Activated CD8-positive, alpha-beta T cell treated with anti-CD3 and anti-CD28 coated beads for 36 hours (primary cell): ENCODE measurements at places on chromosomes 2 and 18. TPM values are rescaled to one million over a fixed set of nuclear protein-coding genes. Genes with fewer than 3 reads are reported as not detected.

OTOF gene
- 0.81 TPM for total RNA-seq

STAT4 gene
- 70.8 TPM for total RNA-seq

CPO gene
- not detected for total RNA-seq

CLEC4F gene
- total RNA-seq: not detected

GRCh38 chr18:48801728-48802542, 148.8 kb downstream of the SMAD7 start:
- peak overlapping the region; percentile 34 for H3K4me3 ChIP-seq
- H3K27ac ChIP-seq: peak overlapping the region; percentile 87
- H3K4me1 ChIP-seq: peaks cover 79% of the 10 kb centered on the region
- H3K36me3 ChIP-seq: no peaks in the 10 kb centered on the region
- no peaks in the 10 kb centered on the region for H3K27me3 ChIP-seq

GRCh38 chr18:62812242-62812641, 96.9 kb downstream of the PHLPP1 start:
- no peak overlapping the region for H3K27ac ChIP-seq
- no peaks in the 10 kb centered on the region for H3K27me3 ChIP-seq
- no peak overlapping the region for H3K4me3 ChIP-seq
- peaks cover 6% of the 10 kb centered on the region for H3K4me1 ChIP-seq

DNA sequence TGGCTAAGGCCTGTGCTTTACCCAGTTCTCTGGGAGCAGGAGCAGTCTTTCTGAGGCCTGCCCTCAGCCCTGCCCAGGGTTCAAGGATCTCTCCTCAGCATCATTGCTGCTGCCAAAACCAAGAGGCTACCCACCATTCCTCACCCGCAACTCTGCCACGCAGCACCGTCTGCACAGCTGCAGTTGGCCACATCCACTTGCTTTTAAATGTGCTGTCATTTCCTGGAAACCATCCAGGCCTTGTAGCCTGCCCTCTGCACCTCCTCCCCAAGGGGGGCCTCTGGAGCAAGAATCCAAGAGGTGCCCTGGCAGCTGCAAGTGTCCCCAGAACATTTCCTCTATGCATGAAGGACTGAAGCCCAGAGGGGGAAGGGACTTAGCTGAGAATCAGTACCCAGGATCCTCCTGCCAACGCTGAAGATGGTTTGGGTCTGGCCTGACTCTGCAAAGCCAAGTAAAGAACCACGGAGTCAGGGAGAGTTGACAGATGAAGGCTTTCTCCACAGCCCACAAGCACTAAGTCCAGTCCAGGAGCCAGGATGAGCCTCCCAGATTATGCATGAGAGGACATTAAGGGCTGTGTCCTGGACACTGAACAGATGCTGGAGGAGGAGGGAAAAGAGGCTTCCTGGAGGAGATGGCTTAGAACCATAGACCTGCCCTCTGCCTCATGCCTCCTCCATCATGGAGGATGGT, 14.9 kb downstream of the EMX1 start:
- H3K27me3 ChIP-seq: peaks cover 5% of the 10 kb centered on the region
- DNase-seq: peak; percentile 34
- H3K4me1 ChIP-seq: no peaks in the 10 kb centered on the region
- H3K27ac ChIP-seq: no peak overlapping the region
- no peaks in the 10 kb centered on the region for H3K36me3 ChIP-seq
- H3K4me3 ChIP-seq: no peak overlapping the region

GRCh38 chr2:157726946-157727345, 98.3 kb upstream of the ACVR1C start:
- H3K36me3 ChIP-seq: peaks cover 54% of the 10 kb centered on the region
- no peaks in the 10 kb centered on the region for H3K4me1 ChIP-seq
- no peak for DNase-seq
- no peaks in the 10 kb centered on the region for H3K27me3 ChIP-seq
- H3K4me3 ChIP-seq: no peak overlapping the region

DNA sequence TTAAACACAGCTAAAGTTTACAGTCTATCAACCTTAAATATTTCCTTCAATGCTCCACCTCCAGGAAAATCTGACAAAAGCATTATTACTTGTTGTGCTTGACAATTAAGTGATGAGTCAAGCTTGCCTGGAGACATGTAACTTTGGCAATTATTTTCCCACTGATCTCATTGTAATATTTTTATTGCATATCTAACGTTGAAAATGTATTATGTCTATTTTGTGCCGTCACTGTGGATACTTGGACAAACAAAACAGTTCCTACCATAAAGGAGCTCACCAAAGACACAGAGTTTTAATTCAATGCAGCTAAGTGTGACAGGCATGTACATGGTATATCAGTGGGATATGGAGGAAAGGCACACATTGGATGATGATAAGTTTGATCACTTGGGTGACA, 24.7 kb downstream of the RNF103 start:
- H3K27me3 ChIP-seq: no peaks in the 10 kb centered on the region
- no peak overlapping the region for H3K4me3 ChIP-seq
- H3K4me1 ChIP-seq: peaks cover 2% of the 10 kb centered on the region
- no peak for DNase-seq
- peaks cover 10% of the 10 kb centered on the region for H3K36me3 ChIP-seq

GRCh38 chr2:82539280-82539621, 1919.8 kb downstream of the SUCLG1 start:
- H3K4me3 ChIP-seq: no peak overlapping the region
- H3K27ac ChIP-seq: no peak overlapping the region
- no peaks in the 10 kb centered on the region for H3K36me3 ChIP-seq
- no peaks in the 10 kb centered on the region for H3K4me1 ChIP-seq
- no peak for DNase-seq

DNA sequence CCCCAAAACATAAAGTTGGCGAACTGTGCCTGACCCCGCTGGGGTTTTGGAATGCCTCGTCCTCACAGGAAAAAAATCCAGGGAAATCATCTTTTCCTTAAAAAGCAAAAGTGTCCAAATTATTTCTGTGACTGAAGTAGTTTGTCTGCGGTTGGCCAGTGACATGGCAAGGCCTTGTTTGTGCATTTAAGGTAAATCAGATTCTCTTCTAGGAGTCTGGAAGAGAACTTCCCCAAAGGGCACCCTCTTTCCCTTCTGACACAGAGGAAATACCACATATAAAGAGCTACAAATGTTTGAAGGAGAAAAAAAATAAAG, 737 bp upstream of the CYB5A start:
- peaks cover 2% of the 10 kb centered on the region for H3K36me3 ChIP-seq
- H3K4me1 ChIP-seq: peaks cover 18% of the 10 kb centered on the region
- no peaks in the 10 kb centered on the region for H3K27me3 ChIP-seq
- DNase-seq: no peak

DNA sequence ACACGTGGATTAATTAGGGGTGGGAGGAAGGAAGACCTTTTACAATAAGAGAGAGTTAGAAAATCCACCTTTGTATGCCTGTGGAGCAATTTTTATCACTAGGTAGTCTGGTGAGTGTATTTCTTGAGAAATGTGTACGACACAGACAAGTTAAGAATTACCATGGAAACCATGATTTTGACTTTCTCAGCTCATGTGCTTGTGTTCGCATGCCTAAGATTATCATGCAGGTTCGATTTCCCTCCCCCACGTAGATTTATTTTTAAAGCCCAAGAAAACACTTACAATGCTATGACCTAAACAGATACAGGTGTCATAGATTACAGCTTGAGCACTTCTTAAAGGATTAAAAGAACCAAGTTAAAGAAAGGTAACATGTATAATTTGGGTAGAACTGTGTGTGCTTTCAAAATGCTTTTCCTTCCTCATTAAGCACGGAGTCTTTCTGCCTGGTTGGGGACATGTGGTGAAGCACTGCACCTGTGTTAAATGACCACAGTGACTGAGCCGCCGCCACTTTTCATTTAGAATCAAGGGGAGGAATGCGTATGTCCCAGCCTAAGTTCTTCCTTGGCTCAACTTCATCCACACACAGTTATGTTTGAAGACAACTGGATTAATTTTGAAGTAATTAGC, 16.6 kb downstream of the SERTAD2 start:
- H3K4me3 ChIP-seq: peak overlapping the region; percentile 60
- H3K27ac ChIP-seq: peak overlapping the region; percentile 86
- H3K4me1 ChIP-seq: peaks cover 67% of the 10 kb centered on the region
- H3K36me3 ChIP-seq: peaks cover 43% of the 10 kb centered on the region
- peak; percentile 58 for DNase-seq
